ENCODE measurements at places on chromosomes 1 and 21.

- no peak for DNase-seq
These were observed 377.8 kb downstream of the USH2A start for GRCh38 chr1:216045400-216045799.

GRCh38 chr1:230127105-230128054, 60.3 kb downstream of the GALNT2 start:
- DNase-seq: peak; percentile 32

- DNase-seq: no peak
These were observed 22.4 kb upstream of the SFPQ start for GRCh38 chr1:35215346-35215745.

DNA sequence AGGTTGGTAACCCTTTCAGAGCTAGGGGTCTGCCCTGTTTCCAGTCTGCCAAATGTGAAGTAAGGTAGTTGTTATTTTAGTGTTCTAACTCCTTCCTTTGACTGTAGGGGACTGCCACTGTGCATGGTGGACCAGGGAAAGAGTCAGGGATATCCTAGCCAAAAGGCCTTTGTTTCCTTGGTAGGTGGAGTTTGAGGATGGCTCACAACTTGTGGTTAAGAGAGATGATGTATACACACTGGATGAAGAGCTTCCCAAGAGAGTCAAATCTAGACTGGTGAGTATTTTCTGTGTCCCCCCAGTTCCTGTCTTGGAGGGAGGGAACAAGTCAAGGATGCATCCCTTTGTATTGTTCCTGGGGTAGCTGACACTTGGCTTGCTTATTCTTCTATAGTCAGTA, 3.5 kb upstream of the ST3GAL3 start:
- no peak for DNase-seq

DNA sequence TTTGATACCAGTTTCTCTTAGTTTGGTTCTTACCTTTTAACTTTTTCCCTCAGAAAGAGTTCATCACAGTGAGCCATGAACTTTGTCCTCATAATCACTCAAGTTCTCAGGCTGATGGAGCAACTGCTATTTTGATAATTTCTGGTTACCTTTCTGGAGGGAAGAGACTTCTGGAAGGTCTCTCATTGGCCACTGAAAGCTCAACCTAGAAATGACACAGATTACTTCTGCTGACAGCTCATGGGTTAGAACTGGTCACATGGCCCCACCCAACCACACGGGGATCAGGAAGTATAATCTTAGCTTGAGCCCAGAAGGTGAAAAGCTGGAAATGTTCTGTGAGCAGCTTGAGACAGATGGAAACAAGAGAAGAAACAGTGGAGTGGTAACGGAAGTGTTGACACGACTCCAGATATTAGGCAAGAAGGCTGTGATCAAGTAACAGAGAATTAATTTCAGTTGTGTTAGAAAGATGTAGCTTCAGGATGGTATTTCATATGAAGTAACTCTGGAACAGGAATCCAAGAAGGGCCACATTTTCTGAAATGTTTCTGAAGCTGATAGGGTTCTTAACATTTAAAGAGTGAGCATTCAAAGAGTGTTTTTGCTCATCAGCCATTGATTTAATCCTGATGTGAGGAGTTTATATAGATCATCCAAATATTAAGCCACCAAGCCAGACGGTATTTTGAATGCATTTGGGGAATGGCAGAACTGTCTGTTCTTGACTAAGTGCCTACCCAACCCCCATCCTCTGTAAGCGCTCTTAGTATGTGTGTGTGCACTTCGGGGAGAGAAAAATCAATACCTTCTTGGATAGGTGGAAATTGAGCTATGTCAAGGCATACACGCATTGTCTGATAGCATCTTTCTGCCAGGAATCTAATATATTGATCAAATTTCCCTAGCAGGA, 21.9 kb upstream of the XPR1 start:
- no peak for DNase-seq

- no peak for DNase-seq
These were observed 84.1 kb upstream of the LBR start for GRCh38 chr1:225511828-225512381.
